ENCODE measurements at places on chromosomes 2 and 18.
A peak's percentile ranks its signal among the peaks of the same experiment; 100 is the strongest.

GRCh38 chr18:58350526-58350925, 278.4 kb downstream of the ALPK2 start:
- DNase-seq, result no peak

DNA sequence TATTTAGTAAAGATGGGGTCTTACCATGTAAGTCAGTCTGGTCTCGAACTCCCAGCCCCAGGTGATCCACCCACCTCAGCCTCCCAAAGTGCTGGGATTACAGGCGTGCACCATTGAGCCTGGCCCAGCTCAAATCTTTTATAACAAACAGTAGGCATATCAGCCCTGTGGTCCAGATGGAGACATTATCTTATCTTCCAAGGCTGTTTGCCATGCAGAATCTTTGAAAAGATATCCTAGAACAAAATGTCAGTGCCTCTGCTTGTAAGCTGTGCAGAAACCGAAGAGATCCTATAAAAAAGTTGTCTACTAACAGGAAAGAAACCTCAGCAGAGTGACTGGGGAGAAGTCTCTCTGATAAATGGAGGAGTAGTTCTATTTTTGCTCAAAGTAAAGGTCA, 142.1 kb downstream of the PTH2R start:
- no peak for DNase-seq

- DNase-seq, result no peak
Observed at GRCh38 chr2:230231251-230231650, 5.7 kb downstream of the SP140 start.

- DNase-seq, result peak; percentile 33
Observed at GRCh38 chr2:110678457-110679336, 834 bp upstream of the BUB1 start.

- no peak for DNase-seq
Observed at GRCh38 chr2:240865391-240865790, 3.2 kb upstream of the AGXT start.

DNA sequence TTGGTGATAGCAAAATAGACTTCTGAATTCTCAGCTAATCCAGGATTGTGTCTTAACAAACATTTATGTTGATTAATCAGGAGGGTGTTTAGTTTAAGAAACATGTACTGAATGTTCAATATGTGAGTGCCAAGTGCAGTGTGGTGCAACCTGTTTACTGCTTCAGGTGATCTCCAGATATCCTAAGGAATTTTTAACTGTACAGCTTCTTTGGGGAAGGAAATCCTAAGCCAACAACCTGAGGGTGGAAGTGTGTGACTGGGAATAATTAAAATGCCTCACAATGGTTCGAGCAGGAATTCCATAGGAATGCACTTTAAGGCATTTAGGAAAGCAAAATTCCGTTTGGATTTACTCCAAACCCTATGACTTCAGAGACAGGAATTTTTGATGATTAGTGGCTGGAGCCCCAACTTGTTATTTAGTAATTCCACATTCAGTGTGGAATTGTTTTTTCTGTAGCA, 16.4 kb downstream of the CRIM1 start:
- DNase-seq, result no peak

DNA sequence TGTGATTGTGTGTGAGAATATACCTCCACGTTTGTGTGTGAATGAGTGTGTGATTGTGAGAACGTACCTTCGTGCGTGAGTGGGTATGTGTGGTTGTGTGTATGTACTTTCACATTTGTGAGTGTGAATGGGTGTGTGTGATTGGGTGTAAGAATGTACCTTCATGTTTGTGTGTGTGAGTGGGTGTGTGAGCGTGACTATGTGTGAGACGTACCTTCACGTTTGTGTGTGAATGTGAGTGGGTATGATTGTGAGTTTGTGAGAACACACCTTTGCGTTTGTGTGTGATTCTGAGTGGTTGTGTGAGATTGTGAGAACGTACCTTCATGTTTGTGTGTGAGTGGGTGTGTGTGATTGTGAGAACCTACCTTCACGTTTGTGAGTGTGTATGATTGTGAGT, 5.8 kb upstream of the ADCY3 start:
- DNase-seq, result no peak

DNA sequence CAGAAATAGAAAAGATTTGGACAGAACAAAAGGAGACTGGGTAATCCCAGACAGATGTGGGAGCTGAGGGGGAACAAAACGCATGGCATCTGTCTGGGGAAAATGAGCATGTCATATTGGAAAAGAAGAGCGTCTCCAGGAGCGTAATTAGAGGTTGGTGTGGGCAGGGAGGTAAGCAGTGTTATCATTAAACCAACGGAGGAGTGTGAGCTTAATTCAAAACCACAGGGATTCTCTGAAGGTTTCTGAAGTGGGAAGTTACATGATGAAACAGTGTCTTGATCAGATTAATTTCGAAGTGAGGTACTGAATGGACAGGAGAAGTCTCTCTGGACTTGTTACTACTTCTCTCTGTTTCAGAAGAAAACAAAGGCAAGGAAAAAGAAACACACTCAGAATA, 53.3 kb downstream of the DTNB start:
- DNase-seq, result no peak
